ENCODE measurements at places on chromosomes 3 and 15.
A peak's percentile ranks its signal among the peaks of the same experiment; 100 is the strongest.

DNA sequence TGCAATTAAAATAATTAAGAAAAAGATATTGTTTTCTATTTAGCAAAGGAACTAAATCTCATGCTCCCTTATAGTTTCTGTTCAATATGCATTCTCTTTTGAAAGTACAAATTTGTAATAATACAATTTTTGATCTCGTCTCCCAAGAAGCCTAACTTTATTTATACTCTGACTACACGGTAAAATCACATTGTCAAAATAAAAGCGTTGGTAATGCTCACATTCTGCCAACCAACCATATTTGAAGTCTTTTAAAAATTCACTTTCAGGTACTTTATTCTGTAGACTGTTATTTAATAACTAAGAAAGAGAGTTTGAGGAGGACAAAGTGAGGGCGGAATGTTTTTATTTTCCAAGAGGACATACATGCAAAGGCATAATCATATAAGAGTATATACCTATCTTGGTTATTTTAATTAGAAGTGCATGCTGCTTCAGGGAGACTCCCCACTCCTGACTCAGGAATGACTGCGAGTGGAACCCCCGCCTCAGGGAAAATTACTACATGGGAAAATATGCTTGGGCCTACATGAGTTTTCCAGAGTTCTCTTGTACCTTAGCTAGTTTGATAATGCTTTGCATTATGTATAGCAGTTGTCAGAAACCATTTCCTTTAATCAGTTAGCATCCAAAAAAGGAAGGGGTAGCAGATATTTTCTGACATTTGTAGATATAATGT is 19.3 kb downstream of the MBNL1 start:
- H3K27ac ChIP-seq: peak overlapping the region; percentile 6
- no peak for DNase-seq
- H3K27me3 ChIP-seq: no peaks in the 10 kb centered on the region
- H3K4me3 ChIP-seq: no peak overlapping the region
- H3K36me3 ChIP-seq: no peaks in the 10 kb centered on the region

- no peak for DNase-seq
- H3K4me3 ChIP-seq: no peak overlapping the region
- no peaks in the 10 kb centered on the region for H3K27me3 ChIP-seq
These were observed 24.3 kb downstream of the NXPE3 start for GRCh38 chr3:101803173-101803782.

- no peak overlapping the region for H3K4me3 ChIP-seq
- DNase-seq: no peak
- no peak overlapping the region for H3K27ac ChIP-seq
- H3K36me3 ChIP-seq: no peaks in the 10 kb centered on the region
- H3K27me3 ChIP-seq: no peaks in the 10 kb centered on the region
These were observed 181.8 kb downstream of the RYR3 start for GRCh38 chr15:33492434-33493052.

DNA sequence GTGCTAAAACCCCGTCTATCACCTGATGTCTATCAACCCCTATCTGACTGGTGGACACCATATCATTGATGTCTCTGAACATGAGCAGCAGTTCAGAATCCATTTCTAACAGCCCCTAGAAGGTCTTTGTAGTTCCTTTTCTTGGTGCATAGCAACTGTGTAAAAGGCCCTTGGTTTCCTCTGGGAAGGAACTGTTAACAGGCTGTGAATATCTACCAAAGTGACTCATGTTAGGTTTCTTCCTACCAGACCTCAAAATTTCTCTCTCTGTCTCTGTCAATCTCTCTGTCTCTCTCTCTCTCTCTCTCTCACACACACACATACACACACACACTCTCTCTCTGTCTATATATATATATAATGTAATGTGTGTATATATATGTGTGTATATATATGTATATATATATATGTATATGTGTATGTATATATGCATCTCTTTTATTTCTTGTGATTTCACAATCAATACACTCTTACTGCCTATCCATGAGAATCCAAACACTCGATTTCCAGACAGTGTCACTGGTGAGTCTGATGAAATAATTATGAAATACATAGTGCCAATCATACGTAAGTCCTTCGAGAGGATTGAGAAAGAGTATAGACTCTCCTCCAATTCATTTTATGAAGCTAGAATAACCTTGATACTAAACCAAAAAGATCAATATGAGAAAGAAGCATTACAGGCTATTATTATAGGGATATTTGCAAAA is 335.9 kb upstream of the SLCO3A1 start:
- H3K4me1 ChIP-seq: no peaks in the 10 kb centered on the region
- no peaks in the 10 kb centered on the region for H3K36me3 ChIP-seq
- no peak overlapping the region for H3K4me3 ChIP-seq
- DNase-seq: no peak

- no peaks in the 10 kb centered on the region for H3K36me3 ChIP-seq
- no peaks in the 10 kb centered on the region for H3K27me3 ChIP-seq
- no peak overlapping the region for H3K27ac ChIP-seq
- no peaks in the 10 kb centered on the region for H3K4me1 ChIP-seq
These were observed 12.4 kb downstream of the OTOL1 start for GRCh38 chr3:161508852-161509477.

All from vagina (tissue), 2 donors.